ENCODE measurements at places on chromosomes 11 and 22.
A peak's percentile ranks its signal among the peaks of the same experiment; 100 is the strongest.

- DNase-seq: no peak
Measured at GRCh38 chr11:68978626-68978930, 2.2 kb downstream of the MRGPRD start.

GRCh38 chr11:118437208-118438125, 1.2 kb downstream of the KMT2A start:
- peak; percentile 29 for DNase-seq

GRCh38 chr11:80084608-80085007, 643.8 kb upstream of the TENM4 start:
- no peak for DNase-seq

GRCh38 chr11:10592331-10592730, 23.9 kb upstream of the LYVE1 start:
- DNase-seq: no peak

- no peak for DNase-seq
Measured at GRCh38 chr22:22720201-22720723, 75.8 kb downstream of the GGTLC2 start.

DNA sequence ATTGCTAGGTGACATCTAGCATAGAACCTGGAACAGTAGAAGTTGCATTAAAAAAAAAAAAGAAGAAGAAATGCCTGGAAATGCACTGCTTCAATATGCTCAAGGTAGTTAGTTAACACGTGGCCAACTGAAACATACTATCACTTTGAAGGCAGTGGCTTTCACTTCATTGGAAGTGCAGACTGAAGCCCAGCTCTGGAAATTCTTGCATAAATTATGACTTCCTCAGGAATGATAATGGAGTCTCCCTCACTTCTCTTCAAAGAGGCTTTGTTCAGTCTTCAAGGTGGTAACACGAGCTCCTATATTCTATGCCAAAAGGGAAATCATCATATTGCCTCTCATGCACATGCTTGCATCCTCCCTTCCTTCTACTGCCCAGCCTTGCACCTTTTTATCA, 715.9 kb upstream of the API5 start:
- DNase-seq: no peak

GRCh38 chr11:11963842-11964773, 44.3 kb downstream of the DKK3 start:
- no peak for DNase-seq

Data from activated T-cell treated with anti-CD3 and anti-CD28 coated beads for 4 hours (primary cell).